ENCODE measurements at places on chromosomes 1 and 21.

- DNase-seq, result no peak
Observed at GRCh38 chr1:118254491-118255425, 69.7 kb upstream of the SPAG17 start.

- DNase-seq, result peak; percentile 77
Observed at GRCh38 chr1:223142795-223143536, at the start of gene TLR5. Gene TLR5, minus strand, starts transcription at chr1:223143248. Its CDS starts 30,217 bp downstream, at chr1:223113031.

DNA sequence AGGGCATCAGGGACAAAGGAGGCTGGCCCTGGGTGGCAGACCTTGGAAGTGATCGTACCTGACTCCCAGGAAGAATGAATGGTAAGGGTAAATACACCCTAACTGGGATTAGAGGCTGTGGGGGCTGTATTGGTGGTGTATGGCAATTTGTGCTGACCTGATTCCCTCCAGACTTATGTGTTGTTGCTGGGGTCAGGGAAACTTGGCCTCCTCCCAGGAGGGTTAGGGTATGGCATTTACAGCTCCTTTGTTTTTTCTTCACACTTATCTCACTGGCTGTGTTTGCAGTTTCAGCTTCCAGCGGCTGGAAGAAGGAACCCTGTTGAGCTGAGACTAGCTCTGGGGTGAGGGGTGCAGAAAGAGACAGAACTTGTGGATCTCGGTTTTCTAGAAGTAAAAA lies 8.2 kb downstream of the VANGL1 start:
- DNase-seq, result no peak

- no peak for DNase-seq
Observed at GRCh38 chr1:48227165-48228013, 4.9 kb downstream of the SLC5A9 start.

DNA sequence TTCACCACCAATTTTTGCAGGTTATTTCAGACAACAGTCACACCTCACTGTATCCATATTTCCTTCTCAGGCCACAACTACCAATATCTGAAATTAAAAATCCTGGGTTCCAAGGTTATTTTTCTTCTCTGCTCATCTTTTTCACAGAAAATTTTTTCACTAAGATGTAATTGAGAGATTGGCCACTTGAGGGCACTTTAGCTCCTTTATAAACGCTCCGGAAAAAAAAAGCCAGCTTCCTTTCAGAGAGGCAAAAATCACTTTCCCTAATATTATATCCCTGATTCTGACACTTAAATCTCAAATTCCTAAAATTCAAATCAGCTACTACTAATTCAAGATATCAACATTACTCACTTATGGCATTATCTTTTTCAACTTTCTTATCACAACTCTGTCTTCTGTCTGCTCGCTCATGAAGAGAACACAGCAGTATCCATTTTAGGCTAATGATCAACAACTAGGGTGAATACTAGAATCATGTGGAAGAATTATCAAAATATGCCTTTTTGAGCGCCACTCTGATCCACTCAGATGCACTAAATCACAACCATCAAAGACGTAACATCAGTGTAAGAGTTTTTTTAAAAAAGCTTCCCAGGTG lies 101.4 kb upstream of the RGS1 start:
- DNase-seq, result no peak

DNA sequence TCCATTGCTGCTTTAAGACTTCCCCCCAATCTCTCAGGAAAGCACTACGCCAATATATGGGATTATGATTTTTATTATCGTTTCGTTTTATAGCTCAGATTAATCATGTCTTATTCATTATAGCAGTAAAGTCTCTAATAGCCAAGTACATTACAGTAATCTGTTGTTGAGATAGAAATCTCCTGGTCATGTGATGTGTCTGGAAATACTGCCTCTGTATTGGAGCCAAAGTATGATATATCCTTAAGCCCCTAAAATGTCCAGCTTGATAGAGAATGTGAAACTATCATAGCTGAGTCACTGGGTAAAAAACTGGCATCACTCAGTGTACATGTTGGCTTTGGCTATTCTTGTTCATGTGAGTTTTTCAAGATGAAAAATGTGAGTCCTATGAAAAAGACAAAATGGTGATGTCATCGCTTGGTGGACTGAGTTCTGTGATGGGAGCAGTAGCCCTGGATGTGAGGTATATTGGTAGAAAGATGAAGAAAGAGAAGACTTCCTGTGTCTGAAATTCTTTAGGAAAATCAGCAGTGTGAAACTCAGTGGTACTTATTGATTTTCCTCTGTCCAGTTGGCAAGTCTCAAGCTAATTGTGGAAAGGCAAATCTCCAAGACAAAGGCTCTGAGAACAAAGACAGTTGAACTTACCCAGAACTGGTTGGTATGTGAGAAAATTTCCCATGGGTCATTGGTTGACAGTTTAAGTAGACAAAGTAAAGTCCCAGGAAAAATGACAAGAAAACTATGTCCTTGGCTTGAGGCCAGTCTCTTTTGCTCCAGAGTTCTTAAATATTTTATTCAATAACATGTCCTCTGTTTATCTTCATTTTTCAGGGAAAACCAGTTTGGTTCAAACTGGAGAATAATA lies 76.2 kb downstream of the BRINP2 start:
- DNase-seq, result no peak

DNA sequence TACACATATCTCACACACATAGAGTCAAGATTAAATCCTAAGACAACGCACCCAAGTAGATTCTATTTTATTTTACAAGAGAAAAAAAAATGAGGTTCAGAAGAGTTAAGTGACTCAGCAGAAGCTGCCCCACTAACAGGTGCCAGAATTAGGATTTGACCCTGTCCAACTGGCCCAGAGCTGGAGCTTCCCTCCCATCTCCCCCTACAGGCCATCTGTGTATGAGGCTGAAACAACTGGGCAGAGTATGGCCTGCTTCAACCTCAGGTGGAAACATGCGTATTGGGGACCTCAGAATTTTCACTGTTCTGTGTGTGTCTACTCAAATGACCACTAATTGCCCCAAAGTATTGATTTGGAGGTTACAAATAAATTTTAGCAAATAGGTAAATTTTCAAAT lies 29.9 kb downstream of the PSMG1 start:
- DNase-seq, result no peak

DNA sequence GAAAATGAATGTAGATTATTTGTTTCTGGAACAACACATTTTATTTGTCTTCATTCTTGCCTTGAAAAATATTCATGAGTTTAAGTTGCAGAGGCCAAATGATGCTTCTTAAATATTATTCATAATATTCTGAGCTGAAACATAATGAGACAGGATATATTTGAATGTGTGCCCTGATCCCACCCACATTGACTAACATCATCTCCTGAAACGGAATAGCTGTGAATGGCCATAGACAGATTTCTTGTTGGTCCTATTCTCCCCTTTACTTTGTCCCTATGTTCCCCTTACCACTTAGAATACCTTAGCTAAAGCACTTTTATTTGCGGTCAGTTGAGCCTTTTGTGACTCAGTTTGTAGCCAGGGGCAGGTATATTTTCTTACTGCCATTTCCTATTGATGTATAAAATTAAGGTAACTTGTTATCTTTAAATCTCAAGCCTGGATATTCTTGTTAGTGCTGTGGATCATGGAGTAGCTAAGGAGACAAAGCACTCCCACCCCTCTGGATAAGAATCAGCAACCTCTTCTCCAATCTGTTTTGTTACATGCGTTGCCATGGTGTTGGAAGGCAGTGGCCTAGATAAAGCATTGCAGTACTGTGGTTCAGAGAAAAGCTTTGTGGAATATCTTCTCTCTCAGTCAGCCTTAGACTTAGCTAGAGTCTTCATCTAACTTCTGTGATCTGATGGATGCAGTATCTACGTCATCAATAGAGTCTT lies 478.5 kb upstream of the DEPDC1 start:
- no peak for DNase-seq

DNA sequence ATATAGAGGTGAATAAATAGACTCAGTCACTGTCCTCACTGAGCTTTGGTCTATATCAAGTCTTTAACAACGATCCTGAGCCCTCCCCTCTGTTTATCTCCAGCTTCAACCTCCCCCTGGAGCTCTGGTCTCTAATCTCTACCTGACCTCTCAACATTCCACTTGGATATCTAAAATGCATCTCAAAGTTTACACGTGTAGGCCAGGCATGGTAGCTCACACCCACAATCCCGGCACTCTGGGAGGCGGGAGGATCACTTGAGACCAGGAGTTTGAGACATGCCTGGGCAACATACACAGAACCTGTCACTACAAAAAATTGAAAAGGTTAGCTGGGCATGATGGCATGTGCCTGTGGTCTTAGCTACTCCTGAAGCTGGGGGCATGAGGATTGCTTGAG lies 53.4 kb downstream of the GADD45A start:
- no peak for DNase-seq

DNA sequence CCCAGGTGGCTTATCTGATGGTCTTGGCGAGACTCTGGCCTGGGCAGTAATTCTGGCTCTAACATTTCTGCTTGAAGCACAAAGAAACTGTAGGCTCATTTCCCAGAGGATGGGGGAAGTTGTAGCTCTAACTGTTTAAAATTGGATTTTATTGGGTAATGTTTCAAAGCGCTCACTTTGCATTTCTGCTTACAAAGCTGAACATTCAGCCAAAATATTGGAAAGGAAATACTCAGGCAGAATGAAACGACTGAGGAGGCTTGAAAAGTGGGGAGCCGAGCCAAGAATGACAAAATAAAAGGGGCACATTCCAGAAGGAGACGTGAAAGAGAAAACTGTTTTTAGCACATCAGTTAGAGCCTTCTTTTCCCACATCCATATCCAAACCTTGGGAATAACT lies 202.6 kb downstream of the GRIK1 start:
- DNase-seq, result no peak

GRCh38 chr1:181133969-181134418 lies 45.5 kb downstream of the IER5 start:
- DNase-seq, result no peak

DNA sequence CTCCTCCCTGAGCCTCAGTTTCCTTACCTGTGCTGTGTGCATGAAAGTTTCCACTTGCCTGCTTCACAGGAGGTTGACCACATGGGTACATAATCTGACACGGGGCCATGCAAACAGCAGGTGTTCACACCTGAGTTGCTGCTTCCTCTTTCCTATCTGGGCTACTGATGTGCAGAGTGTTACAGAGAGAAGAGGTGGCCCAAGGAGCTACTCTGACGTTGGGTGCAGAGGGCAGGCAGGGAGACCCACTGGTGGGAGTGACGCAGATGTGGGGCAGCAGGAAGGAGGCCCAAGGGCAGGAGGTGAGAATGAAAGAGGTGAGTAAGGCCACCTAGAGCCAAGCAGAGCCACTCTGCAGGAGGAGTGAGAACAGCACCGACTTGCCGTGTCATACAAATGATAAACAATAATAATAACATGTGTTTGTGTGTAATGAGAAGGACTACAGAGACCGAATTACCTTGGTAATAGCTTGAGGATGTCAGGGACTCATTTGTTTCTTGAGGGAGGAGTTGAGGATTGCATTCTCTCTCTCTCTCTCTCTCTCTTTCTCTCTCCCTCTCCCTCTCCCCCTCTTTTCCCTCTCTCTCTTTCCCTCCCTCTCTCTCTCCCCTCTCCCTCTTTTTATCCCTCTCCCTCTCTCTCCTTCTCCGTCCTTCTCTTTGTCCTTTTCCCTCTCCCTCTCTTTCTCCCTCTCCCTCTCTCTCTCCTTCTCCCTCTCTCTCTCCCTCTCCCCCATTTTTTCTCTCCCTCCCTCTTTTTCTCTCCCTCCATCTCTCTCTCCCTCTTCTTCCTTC lies 87.4 kb upstream of the IGSF21 start:
- no peak for DNase-seq

- peak; percentile 4 for DNase-seq
Observed at GRCh38 chr21:34707876-34708325, 39.1 kb downstream of the CLIC6 start.

DNA sequence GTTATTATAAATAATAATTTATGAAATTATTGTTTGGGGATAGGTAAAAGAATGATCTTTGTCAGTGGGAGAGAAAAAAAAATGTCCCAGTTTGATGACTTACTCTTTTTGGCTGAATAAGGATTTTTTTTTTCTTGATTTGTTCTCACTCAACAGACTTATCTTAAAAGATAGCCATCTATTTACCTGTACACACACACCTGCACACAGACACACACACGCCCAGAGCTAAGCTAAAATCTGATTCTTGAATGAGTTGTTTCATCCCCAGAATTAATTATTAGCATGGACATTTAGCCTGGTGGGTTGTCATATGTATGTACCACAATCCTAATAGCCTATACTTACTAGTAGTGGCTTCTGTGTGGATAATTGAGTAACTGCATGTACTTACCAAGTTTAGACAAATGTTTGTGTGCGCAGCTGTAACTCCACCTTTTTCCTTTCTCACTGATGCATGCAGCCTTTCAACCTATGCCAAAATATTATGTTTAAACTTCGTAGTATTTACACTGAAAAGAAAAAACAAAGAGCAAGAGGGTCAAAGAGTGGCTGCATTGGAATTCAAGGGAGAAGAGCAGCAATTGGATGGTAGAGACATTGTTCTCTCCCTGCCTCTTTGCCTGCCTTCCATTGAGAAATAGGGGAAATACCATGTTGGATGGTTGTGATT lies 174.3 kb downstream of the ADGRL2 start:
- DNase-seq, result no peak

GRCh38 chr1:1371746-1372711 lies 3.0 kb downstream of the AURKAIP1 start:
- DNase-seq, result peak; percentile 75

DNA sequence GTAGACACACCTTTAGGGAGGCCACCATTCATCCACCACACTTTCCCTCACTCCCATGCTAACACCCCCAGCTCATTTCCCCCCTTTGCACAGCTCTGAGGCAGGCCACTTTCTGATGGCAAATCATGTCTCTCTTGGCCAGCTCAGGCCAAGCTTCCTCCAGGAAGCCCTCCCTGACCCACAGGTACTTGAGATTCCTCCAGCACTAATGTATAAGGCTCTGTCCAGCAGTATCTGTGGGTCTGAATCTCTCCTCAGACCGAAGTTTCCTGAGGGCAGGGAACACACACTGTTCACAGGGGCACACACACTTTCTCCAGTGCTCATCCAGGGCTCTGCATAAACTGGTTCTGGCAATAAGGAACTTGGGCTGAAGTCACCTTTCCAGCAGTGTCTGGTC lies 19.2 kb downstream of the LGR6 start:
- DNase-seq, result no peak

GRCh38 chr1:8241417-8242014 lies 76.4 kb upstream of the SLC45A1 start:
- no peak for DNase-seq

GRCh38 chr1:164982545-164982944 lies 374.0 kb downstream of the LMX1A start:
- no peak for DNase-seq

DNA sequence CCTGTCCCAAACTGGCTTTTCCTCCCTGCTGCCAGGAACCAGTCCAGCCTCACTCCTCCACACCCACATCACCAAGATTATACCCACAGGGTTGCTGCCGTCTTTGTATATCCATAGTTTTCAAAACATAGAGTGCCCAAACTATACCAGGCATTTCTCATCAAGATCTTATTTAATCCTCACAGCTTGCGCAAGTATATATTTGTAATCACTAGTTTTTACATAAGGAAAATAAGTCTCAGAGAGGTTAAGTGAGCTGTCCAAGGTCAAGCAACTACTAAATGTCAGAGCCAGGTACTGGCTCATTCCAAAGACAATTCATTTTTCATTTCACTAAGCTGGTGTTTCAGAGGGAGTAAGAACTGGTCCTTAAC lies 34.9 kb upstream of the ZNF362 start:
- DNase-seq, result no peak
